Kidney tubule cell (primary cell): ENCODE measurements at places on chromosomes 5 and 9.

GRCh38 chr5:67215519-67216471 lies 19.2 kb upstream of the CD180 start:
- peak; percentile 52 for DNase-seq

DNA sequence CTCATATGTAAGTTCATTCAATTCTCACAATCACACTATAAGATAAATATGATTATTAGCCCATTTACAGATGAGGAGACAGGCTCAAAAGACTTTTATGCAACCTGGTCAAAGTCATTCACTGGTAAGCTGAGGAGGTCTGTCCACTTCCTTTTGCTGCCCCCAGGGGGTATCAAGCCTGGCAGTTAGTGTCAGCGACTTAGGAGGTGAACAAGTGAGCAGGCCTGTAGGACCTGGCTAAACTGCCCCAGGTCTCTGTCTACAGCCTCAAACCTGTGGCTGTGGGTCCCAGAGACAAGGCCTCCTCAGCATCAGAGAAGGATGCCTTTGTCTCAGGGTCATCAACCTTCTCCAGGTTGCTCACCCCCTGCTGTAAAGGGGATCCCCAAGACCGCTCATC lies 10.4 kb downstream of the TGFBI start:
- no peak for DNase-seq

- peak; percentile 95 for DNase-seq
Measured at GRCh38 chr5:125484742-125485641, 738.6 kb upstream of the ZNF608 start.

- no peak for DNase-seq
Measured at GRCh38 chr9:109238125-109238524, 71.1 kb upstream of the FRRS1L start.

- peak; percentile 36 for DNase-seq
Measured at GRCh38 chr9:128412120-128412790, 8.4 kb upstream of the CERCAM start.

- no peak for DNase-seq
Measured at GRCh38 chr5:22432905-22433304, 420.2 kb downstream of the CDH12 start.

- peak; percentile 7 for DNase-seq
Measured at GRCh38 chr5:115374057-115374775, 77.8 kb upstream of the CCDC112 start.

DNA sequence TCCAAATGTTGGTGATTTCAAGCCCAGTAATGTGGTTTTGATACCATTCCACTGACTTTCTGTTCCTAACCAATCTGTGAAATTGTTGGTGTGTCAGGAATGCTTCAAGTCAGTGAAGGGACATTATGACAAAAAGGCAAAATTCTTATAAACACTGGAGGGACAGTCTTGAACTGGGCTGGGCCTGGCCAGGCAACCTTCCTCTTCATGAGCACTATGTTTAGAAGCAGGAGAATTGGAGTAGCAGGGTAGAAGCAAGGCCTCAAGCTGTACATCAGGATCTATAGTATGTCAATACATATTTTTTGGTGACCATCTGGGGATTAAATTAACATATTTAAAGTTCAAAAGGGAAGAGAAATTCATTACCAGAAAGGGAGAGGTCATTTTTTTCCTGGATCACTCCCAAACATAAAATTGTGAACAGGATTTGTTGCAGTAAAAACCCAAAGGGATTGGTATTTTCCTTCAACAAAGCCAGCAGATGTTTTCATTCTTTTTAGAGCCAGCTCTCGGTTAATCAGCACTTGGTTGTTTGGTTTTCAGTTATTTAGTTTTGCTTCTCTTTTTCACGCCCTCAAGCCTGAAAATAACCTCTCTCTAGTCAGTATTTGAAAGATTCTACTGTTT lies 77.9 kb upstream of the PIK3R1 start:
- DNase-seq, result no peak

GRCh38 chr5:717143-717542 lies 24.0 kb upstream of the TPPP start:
- DNase-seq, result no peak

GRCh38 chr5:131628990-131629389 lies 6.0 kb downstream of the RAPGEF6 start:
- peak; percentile 60 for DNase-seq

GRCh38 chr9:89527084-89527483 lies 29.2 kb upstream of the SEMA4D start:
- DNase-seq, result peak; percentile 75

DNA sequence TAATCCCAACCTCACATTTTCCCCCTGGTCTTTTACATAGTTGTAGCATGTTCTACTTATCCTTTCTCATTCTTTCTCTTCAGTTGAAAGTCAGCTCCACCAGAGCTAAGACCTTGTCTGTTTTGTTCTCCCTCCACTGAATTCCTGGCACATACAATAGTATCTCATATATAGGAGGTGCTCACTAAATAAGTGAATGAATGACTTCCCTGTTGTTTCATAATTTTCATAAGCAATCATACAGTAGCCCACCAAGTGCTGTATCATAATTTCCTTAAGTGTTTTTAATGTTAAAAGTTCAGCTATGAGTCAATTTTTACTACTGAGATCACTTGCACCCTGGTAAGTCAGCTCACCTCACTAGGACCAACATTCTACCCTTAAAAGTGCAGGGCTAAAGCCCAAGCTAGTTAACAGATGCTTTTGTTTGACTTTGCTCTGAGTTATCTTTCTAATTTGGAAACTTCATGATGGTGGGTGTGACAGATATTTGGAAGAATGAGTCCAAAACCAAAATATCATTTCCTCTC lies 27.6 kb downstream of the TMEM245 start:
- DNase-seq, result no peak

DNA sequence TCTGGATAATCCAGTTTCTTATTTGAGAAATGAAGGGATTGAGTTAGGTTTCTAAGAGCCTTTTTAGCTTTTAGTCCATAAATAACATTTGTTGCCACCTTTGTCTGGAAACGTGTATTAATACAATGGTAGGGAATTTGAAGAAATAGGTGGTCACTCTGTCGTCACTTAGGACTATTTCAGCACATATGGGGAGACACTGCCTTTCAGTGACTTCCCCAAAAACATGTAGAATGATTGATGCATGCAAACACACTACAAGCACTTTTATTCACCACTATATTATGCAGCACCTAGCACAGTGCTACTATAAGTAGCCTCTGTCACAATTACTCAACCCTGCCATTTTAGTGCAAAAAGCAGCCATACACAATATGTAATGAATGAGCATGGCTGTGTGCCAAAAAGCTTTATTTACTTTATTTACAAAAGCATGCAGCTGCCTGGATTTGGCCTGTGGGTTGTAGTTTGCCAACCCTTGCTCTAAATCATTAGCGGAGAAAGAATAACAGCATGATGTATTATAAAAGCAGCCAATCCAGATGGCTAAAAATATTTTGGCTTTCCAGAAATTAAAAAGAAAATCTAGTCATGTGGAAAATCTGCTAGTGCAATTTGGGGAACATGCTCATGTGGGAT lies 154.2 kb upstream of the HMHB1 start:
- no peak for DNase-seq

GRCh38 chr9:83109296-83109695 lies 46.4 kb upstream of the RASEF start:
- DNase-seq, result no peak

- peak; percentile 80 for DNase-seq
Measured at GRCh38 chr9:132901858-132902831, 23.4 kb downstream of the SPACA9 start.
